ENCODE measurements at places on chromosomes 2 and 18.

- no peak for DNase-seq
Measured at GRCh38 chr18:63763831-63764600, 11.2 kb upstream of the SERPINB7 start.

GRCh38 chr2:181741756-181742155 is 61.4 kb upstream of the NEUROD1 start:
- DNase-seq, result no peak

DNA sequence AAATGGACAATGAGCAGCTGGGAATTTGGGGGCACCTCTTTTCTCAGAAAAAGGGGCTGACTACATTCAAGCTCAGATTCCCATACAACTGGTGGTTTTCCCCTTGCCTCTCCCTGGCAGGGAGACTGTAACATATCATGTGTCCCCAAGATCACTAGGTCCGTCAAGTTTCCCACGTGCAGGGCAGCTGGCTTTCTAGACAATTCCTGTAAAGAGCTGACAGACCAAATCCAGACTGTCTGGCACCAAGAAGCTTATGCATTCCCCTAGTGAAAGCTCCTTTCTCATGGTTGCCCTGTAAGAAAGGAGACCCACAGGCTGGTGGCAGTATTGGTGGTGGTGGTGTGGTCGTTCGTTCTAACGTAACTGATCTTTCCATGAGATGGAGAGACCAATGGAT is 48.8 kb downstream of the THUMPD2 start:
- DNase-seq, result no peak

- DNase-seq, result no peak
Measured at GRCh38 chr2:112276954-112277353, 1.6 kb downstream of the ZC3H6 start.

- no peak for DNase-seq
Measured at GRCh38 chr2:53087874-53088461, 679.6 kb upstream of the CHAC2 start.

GRCh38 chr2:165402162-165402561 is 67.3 kb upstream of the CSRNP3 start:
- no peak for DNase-seq

GRCh38 chr2:197258580-197258979 is 52.0 kb downstream of the ANKRD44 start:
- no peak for DNase-seq

DNA sequence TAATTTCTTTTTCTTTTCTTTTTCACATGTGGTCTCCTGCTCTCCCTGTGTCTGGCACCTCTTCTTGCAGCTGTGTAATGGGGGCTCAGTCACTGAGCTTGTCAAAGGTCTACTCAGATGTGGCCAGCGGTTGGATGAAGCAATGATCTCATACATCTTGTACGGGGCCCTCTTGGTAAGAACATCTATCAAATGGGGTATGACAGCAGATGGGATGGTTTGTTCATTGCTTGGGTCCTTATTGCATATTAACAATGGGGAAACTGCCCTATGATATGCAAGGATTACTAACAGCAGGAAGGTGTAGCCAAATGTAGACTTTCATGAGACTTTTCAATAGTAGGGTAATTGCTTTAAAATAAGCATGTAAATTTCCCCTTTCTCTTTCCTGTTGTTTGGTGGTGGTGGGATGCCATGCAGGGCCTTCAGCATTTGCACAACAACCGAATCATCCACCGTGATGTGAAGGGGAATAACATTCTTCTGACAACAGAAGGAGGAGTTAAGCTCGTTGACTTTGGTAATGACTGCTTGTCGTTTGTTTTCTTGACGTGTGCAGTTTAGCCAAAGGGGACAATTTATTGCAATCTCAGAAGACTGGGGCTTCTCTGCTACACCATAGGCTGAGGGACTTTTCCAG is 36.5 kb downstream of the MYO3B start:
- DNase-seq, result no peak

DNA sequence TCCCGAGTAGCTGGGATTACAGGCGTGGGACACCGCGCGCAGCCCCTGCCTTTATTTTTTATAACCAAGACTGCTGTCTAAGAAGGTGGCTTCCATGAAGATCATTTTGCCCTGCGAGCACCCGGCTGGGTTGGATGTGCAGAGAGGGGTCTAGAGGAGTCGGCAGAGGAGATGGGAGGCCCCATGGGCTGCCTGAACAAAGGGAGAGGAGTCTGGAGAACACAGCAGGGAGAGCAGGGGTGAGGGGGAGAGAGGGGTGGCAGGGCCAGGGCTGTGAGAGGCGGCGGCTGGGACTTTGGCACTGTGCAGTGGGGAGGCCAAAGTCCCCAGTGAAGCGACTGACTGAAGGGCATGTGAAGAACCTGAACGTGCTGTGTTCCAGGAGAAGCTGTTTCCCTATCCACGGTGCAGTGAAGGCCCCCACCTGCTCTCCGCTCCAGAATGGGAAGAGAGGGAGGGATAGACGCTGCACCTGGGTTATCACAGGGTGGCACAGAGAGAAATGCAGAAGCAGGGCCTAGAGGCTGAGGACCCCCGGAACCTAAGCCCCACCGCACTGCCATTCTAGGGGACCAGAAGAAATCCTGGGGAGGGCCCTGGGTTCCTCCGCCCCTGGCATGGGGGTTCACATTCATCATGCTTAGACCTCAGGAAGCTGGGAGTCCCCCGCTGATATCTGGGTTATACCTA is 24.8 kb upstream of the FOSL2 start:
- no peak for DNase-seq

GRCh38 chr2:226583715-226584114 is 215.9 kb downstream of the IRS1 start:
- no peak for DNase-seq

All from tibial nerve (tissue), 4 donors.